ENCODE measurements at places on chromosomes 2 and 18.

GRCh38 chr2:196096982-196097745, 28.5 kb upstream of the DNAH7 start:
- no peak for DNase-seq

GRCh38 chr18:35077937-35078336, 36.7 kb downstream of the MAPRE2 start:
- DNase-seq = no peak

DNA sequence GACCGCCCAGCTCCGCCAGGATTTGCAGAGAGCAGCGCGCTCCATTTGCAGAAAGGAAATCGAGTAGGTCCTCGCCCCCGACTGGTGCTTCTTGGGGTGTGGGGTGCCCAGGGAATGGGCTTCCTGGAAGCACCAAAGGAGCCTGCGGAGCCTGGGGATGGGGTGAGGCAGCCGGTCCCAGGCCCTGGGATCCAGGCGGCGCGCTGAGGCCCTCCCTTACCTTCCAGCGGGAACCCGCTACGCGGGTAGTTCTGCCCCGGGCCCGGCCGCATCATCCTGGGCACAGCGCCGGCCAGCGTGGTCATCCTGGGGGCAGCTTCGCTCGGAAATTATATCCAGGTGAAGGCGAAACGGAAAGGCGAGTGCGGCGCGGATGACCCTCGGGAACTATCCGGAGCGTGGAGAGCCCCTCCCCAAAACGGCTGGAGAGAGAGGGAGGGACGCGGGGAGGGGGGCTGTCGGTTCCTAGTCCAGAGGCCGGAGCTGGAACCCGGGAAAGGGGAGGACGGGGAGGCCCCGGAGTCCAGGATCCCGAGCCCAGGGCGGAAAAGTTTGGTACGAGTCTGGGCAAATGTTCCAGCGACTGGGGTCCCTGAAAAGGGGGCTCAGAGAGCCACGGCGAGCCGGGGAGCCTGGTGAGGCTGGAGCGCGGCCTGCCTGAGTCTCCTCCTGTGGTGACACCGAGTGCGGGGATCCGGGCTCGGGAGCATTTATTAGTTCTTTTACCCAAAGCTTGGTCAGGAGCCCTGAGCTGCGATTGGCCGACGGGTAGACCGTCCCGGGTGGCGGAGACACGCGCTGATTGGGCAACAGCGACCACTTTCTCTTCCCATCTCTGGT, at the start of gene PAX3:
TSS of gene PAX3 (minus strand) at position 688 of the 840 bp plus-strand sequence. CDS start at position 305, 383 bp downstream.
- no peak for DNase-seq

DNA sequence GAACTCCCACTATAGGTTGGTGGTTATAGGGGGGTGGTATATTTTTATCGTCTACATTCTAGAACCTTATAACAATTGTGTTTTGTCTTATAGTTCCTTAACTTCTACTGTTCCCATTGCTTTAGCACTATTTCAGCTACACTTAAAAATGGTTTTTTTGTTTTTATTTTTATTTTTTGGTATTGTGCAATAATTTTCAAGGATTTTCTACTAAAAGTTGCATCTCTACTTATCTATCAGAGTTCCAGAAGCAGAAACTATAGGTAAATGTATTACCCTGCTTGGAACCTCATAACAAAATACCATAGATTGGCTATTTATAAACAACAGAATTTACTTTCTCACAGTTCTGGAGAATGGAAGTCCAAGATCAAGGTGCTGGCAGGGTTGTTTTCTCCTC, 981.6 kb upstream of the CNTNAP5 start:
- no peak for DNase-seq

- no peak for DNase-seq
Observed at GRCh38 chr2:70979180-70979488, 704 bp downstream of the ANKRD53 start.

Data from CD4-positive, alpha-beta T cell treated with Interleukin-6 for 4 hours (primary cell).